ENCODE measurements at places on chromosomes 5 and 9. TPM values are rescaled to one million over a fixed set of nuclear protein-coding genes. Genes with fewer than 3 reads are reported as not detected.

TRIM7 gene
- 14.3 TPM for total RNA-seq

ZNF883 gene
- 0.32 TPM for total RNA-seq

TMEM215 gene
- total RNA-seq, result not detected

IL13 gene
- total RNA-seq, result not detected

LAMC3 gene
- total RNA-seq, result under 0.01 TPM

STK32A gene
- total RNA-seq, result not detected

SPATA31A3 gene
- total RNA-seq, result not detected

Data from epithelial cell of umbilical artery (primary cell).